Right kidney (tissue), 9 donors: ENCODE measurements at places on chromosomes 3 and 15.
A peak's percentile ranks its signal among the peaks of the same experiment; 100 is the strongest.

DNA sequence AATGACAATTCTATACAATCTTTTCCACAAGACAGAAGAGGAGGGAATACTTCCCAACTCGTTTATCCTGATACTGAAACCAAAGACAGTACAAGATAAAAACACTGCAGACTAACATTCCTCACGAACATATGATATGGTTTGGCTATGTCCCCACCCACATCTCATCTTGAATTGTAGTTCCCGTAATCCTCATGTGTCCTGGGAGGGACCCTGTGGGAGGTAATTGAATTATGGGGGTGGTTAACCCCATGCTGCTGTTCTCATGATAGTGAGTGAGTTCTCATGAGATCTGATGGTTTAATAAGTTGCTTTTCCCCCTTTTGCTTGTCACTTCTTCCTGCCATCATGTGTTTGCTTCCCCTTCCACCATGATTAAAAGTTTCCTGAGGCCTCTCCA lies 83.9 kb upstream of the PROK2 start:
- no peak for DNase-seq

DNA sequence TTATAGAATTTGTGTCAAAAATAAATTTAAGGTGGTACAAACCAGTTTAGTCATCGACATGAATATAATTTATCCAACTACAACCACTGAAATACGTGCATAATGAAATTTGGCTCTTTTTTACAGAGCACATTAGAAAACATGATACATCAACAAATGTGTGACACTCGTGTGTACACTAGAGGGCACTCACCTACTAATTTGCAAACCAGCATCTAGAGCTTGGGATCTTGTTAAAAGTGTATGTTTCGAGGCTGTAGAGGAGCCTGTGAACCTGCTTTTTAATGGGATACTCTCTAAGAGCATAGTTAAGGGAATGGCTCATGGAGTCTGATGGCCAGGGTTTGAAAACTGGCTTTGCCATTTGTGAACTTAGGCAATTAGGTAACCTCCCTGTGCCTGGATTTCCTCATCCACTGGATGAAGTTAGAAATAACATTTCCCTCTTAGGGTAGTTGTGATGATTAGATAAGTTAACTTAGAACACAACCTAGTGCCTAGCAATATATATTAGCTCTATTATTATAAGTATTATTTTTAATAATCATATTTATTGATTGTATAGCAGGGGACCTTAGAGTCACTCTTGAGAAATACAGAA lies 8.8 kb upstream of the CPOX start:
- peak; percentile 9 for DNase-seq

DNA sequence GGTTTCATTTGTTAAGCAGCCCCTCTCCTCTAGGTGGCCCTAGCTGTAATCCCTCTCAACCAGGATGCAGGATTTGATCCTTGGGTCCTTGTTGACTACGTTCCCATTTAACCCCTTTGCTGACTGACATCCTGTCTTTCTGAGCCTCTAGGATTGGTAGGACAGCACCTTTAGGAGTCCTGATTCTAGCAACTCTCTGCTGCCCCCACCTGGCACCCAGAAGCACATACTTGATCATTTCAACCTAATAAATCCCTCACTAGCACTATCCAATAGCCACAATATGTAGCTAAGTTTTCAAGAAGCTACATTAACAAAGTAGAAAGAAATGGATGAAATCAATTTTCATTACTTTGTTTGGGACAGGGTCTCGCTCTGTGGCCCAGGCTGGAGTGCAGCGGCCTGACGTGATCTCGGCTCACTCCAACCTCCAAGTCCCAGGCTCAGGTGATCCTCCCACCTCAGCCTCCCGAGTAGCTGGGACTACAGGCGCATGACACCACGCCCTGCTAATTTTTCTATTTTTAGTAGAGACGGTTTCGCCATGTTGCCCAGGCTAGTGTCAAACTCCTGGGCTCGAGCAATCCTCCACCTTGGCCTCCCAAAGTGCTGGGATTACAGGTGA lies 28.3 kb downstream of the RSL24D1 start:
- peak; percentile 30 for DNase-seq

DNA sequence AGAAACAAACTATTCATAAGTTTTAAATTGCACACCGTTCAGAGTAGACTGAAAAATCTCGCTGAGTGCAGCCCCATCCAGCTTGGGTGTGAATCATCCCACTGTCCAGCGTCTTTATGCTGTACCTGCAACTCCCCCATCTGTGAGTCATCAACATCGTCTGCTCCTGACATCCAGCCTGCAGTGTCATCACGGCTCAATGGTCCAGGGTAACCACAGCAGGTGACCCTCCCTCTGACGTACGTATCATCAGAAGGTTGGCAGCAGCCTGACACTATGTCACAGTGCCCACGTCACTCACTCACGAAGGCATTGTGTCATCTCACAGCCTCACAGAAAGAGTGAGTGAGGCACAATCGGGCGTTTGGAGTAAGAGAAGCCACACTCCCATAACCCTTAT lies 65.2 kb downstream of the TPRA1 start:
- no peak for DNase-seq

DNA sequence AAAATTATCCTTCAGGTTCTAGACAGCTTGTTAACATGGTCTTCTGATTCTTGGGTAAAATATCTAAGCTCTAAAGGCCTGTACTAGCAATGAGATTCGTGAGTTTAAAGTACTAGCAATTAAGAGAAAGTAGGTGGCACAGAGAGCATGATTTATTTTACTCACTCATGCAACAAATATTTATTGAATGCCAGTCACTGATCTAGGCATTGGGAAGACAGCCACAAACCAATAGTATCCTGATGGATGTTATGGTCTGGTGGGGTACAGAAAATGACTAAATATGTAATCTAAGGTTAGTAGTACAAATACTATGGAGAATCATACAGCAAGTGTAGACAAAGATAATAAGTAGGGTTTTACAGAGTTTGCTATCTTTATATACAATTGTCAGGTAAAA lies 751.3 kb downstream of the ZNF385D start:
- no peak for DNase-seq

GRCh38 chr3:183502237-183503181 lies 53.0 kb downstream of the KLHL6 start:
- no peak for DNase-seq

GRCh38 chr15:66927201-66928077 lies 138.0 kb upstream of the SMAD3 start:
- DNase-seq: no peak

- DNase-seq: no peak
These were observed 3.6 kb downstream of the TAGLN3 start for GRCh38 chr3:112002096-112002971.

DNA sequence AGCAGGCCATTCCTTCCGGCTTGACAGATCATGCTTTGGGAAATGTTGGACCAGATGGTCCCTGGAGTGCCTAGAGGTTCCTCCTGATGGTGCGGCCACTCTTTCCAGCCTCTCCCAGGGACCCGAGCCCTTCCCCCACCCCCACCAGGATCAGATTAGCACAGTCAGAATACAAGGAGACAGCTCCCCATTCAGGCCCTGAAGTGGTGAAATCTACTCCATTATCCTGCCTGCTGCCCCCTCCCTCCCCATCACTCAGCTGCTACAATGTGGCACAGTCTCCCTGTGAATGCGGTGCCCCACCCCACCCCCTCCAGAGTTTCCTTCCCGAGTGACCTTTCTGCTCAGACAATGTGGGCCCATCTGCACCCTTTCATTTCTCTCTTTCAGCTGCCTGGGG lies 29.4 kb downstream of the RNU5B-1 start:
- DNase-seq: peak; percentile 3

DNA sequence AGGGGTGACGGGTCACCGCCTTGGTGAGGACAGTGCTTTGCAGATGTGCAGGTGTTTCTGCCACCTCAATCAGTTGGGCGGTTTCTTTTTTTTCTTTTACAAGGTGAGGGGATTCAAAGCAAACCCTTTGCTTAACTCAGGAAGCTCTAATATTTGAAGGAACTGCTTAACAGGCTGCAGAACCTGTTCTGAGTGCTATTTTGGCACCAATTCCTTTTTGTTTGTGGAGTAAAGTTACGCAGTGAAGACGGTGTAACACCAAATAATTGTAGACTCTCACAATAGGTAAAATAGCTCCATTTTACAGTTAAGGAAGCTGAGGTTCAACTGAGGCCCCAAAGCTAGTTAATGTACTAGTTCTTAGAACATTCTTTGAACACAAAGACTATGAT lies 6.6 kb downstream of the GHRL start:
- no peak for DNase-seq

DNA sequence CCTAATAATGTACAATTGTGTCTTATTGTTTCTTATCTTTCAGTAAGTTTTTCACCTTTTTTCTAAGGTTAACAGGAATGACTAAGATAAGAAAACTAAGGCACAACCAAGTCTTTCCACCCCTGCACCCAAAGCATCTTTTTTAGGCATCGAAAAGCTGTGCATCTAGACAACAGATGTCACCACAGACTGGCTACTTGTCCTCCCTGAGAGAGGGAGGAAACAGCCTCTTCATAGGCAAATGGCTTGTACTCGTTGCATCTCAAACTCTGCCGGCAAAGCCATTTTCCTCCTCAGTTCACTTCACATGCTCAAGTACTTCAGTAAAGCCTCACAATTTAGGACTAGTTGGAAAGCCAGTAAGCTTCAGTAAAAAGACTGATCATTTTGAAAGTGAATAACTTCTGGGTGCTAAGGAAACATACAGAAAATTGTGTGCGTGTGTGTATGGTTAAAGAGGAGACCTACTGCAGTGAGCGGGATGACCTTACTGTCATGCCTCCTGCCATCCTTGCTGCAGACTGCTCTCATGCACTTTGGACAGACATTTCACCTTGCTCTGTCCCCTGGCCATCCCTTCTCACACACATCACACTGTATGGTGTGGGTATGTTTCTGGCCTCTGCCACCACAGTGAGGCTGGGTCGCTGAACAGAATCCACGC lies 36.5 kb upstream of the HACD2 start:
- DNase-seq: no peak

GRCh38 chr15:87618203-87618725 lies 638.3 kb downstream of the NTRK3 start:
- no peak for DNase-seq

DNA sequence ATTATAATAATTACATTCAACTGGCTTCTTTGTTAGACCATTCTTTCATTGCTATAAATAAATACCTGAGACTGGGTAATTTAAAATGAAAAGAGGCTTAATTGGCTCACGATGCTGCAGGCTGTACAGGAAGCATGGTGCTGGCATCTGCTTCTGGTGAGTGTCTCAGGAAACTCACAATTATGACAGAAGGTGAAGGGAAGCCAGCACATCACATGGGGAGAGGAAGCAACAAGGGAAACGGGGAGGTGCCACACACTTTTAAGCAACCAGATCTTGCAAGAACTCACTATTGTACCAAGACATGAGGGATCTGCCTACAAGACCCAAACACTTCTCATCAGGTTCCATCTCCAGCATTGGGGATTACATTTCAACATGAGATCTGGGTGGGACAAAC lies 413.1 kb upstream of the ARRDC4 start:
- no peak for DNase-seq

DNA sequence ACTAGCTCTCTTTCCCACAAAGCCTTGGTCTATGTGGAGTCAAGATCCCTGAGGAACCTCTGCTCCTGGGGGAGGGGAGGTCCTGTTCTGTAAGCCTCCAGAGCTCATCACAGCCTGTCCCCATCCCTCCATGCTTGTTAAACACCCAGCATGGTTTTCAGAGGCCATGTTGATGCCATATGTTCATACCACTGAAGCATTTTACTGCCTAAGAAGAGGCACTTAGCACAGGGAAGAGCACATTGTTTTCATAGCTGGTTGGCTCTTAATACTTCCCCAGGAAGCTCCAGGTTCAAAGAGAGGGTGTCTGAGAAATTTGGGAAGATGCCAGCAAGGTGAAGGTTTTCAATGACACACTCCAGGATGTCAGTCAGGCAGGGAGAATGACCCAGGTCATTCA lies 25.6 kb downstream of the CPNE4 start:
- DNase-seq: no peak

DNA sequence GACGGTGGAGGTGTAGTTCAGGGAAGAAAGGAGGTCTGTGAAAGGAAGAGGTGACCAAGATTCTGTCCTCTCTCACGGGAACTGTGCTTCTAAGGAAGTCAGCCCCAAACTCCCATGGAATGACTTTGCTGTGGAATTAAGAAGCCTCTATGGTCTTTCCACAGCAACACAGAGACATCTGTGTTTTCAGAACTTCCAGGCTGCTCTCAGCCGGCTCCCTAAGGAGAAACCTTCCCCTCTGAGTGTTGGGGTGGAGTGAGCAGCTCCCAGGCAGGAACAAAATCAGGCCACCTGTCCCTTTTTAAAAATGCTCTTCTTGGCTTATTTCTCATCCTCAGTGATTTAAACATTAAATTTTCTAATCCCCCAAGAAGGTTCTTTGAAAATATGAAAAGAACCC lies 53.3 kb upstream of the SNRK start:
- no peak for DNase-seq

DNA sequence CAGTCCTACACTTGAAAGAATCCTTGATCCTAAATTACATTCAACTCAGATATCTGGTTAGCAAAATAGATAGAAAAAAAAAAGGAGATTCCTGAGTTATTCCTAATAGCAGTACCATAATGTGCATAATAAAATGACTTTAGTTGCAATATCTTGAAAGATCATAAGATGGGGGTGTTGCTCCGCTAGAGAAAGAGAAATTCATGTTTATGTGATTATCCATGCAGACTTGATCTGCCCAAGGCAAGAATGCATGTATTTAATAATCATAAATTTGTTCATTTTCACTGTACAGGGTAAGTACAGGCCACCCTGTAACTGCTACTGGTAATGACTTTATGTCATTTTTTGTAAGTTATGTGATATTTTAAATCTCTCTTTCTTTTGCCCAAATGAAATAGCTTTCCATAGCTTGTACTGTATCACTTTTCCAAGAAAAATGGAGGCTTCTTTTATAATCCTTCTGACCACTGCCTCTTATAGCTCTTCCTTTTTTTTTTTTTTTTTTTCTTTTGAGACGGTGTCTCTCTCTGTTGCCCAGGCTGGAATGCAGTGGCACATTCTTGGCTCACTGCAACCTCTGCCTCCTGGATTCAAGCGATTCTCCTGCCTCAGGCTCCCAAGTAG lies 84.6 kb downstream of the HCN4 start:
- no peak for DNase-seq

GRCh38 chr3:132593241-132593946 lies 3.7 kb upstream of the ACKR4 start:
- DNase-seq: no peak

DNA sequence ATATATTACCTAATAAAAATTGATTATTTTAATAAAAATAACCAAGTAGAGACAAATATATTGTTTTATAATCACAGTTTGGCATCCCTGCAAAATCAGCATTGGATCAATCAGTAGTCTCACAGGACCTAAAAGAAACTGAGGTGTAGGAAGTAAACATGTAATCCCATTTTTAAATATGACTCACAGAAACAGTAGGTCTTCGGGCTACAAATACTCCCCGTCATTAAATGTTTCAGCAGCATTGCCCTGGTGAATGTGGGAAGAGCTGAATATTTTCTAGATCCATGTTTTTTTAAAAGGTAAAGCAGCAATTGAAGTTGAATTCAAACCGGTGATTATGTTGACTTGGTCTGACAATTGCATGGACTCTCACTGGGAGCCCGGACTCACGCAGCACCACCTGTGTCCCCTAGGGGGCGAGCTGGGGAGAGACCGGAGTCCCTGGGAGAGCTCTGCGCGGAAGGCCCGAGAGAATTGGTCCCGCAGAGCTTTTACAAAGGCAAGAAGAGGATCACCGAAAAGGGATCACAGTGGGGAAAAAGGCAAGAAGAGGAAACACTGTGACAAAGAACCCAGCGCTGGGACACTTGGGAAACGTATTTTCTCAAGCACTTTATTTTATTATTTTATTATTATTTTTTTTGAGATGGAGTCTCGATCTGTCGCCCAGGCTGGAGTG lies 17.2 kb upstream of the USP3 start:
- peak; percentile 52 for DNase-seq
